ENCODE measurements at places on chromosomes 11 and 22.

DNA sequence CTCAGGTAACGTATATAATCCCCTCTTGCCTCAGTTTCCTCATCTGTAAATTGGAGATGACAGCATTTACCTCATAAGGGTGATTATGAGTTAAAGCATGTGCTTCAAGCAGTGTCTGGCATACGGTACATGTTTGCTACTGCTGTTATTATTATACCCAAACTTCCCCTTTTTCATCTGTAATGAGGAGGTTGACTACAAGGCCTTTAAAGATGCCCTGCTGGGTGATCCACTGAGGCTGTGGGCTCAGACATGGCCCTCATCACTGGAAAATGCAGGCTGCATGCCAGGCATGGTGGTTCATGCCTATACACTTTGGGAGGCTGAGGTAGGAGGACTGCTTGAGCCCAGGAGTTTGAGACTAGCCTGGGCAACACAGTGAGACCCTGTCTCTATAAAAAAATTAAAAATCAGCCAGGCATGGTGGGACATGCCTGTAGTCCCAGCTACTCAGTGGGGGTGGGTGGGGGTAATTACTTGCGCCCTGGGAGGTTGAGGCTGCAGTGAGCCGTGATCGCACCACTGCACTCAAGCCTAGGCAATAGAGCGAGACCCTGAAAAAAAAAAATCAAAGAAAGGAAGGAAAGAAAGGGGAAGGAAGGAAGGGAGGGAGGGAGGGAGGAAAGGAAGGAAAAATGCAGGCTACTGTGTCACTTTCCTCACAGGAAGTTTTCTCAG lies 4.3 kb downstream of the PIK3IP1 start:
- no peak for DNase-seq

- DNase-seq, result no peak
Observed at GRCh38 chr11:75248924-75249256, 8.3 kb downstream of the TPBGL start.

GRCh38 chr22:32576553-32577253 lies 102.1 kb downstream of the FBXO7 start:
- no peak for DNase-seq

- DNase-seq, result no peak
Observed at GRCh38 chr11:111047374-111047773, 198.2 kb upstream of the POU2AF2 start.

- DNase-seq, result no peak
Observed at GRCh38 chr11:75793966-75794365, 21.0 kb upstream of the UVRAG start.

DNA sequence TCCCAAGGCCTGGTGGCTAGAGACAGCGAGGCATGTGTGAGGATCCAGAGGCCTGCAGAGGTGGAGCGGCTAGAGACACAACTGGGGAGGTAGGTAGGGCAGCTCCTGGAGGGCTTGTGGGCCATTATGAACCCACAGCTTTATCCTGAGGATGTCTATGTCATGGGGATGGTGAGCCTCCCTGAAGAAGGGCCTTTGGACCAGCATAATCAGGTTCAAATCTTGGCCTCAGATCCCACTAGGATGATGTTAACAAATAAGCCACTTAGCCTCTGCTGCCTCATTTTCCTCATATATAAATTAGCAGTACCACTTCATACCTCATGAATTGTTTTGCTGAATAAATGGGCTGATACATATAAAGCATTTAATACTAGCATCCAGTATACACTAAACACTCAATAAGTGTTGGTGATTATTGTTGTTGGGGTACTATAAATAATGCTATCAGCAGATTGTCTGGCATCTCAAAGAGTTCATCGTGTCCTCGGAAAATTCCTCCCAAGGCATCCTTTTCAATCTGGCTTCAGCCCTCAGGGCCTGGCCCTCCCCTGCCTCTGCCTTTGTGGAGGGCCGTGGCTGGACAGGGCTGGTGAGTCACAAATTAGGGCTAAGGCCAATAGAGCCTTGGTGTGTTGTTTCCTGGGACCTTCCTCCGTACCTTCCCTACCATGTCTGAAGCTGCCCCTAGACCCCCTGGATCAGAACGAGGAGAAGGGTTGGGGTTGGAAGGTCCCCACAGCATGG lies 30.9 kb upstream of the LRRC32 start:
- no peak for DNase-seq

DNA sequence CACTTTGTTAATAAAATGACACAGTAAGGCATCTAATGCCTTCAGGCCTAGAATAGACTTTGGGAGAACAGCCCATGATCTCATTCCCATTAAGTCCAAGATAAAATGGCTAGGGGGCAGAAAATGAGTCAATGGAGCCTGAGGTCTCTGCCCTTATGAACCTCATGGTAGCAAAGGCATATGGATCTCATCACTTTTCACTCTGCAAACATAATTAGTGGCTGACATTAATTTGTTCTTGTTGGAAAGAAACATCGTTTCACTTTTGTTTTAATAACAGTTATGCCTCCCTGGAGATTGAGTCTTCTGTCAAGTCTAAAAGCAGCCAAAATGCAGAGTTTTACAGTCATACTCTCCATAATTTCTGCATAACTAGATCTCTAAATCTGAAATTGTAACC lies 111.8 kb upstream of the API5 start:
- no peak for DNase-seq

GRCh38 chr22:22025320-22026156 lies 43.0 kb upstream of the TOP3B start:
- DNase-seq, result no peak

GRCh38 chr11:36501236-36501635 lies 8.8 kb downstream of the TRAF6 start:
- no peak for DNase-seq

- no peak for DNase-seq
Observed at GRCh38 chr11:112465433-112466024, 204.9 kb upstream of the PLET1 start.

DNA sequence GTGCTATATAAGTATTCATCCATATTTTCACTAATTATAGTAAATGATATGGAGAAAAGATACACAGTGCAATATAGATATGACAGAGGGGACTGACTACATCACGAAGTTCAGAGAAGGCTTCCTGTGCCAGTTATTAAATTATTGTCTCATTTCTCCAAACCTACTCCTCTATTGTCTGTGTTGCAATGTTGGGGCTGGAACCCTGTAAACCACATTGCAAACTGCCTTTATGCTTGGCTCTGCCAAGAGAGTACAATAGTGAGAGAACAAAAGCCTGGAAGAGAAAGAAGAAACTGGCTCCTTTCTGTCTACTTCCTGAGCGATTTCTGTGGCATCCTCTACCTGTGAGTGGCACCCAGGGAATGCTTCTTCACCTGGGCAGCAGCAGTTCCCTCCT lies 46.4 kb downstream of the ME3 start:
- no peak for DNase-seq

GRCh38 chr11:8584082-8584481 lies 9.9 kb downstream of the STK33 start:
- DNase-seq, result no peak

GRCh38 chr11:575996-576768 lies at the start of gene PHRF1:
PHRF1 (plus strand) TSS chr11:576470; CDS start chr11:581513, 5,043 bp downstream.
- DNase-seq, result peak; percentile 91

DNA sequence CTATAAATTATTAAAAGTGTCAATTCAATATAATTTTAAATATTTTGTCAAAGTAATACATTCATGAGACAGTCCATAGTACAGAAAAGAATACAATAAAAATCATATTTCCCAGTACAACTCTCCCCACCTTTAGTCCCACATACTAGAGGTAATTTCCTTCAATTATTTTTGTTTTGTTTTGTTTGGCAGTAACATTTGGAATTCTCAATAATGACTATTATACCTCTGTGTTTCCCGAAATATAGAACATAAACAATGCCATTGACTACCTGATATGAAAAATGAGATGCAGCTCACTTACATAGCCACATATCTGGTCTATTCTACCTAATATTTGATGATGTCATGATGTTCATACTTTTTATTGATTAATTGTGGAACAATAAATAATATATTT lies 24.4 kb upstream of the CASP4 start:
- DNase-seq, result no peak

GRCh38 chr11:726278-727220 lies 20.5 kb downstream of the EPS8L2 start:
- peak; percentile 46 for DNase-seq

GRCh38 chr11:120214581-120214980 lies 3.7 kb downstream of the OAF start:
- DNase-seq, result no peak

DNA sequence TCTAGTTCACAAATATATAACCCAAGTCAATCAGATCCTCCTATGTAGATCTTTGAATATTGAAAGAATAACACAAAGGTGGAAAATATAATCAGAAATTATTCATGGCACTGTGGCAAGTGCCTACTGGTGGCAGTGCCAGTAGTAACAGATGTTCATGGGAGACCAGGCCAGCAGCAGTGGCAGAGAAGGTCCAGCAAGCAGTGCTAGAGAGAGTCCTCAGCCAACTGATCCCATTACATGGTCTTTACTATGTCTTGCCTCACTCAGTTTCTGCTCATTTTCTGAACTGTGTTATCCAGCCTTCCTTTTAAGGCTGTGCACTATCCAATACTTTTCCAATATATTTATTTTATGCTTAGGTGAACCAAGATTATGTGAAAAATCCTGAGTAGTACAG lies 124.9 kb downstream of the MRTFA start:
- no peak for DNase-seq

DNA sequence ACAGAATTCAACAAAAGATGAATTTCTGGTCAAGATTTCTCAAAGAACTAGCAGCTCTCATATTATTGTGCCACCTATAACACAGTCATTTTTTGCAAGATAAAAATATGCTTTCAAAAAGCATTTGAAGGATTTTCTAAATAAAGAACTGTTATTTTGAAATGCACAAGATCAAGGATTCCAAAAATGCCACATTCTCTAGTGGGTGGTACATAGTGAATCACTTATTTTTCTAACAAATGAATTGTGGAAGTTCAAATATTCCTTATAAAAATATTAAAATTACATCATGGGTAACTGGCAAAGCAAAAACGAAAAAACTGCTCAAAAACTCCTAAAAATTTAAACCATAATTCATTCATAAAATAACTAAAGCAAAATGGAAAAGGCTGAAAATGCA lies 2.1 kb downstream of the RNF141 start:
- no peak for DNase-seq

DNA sequence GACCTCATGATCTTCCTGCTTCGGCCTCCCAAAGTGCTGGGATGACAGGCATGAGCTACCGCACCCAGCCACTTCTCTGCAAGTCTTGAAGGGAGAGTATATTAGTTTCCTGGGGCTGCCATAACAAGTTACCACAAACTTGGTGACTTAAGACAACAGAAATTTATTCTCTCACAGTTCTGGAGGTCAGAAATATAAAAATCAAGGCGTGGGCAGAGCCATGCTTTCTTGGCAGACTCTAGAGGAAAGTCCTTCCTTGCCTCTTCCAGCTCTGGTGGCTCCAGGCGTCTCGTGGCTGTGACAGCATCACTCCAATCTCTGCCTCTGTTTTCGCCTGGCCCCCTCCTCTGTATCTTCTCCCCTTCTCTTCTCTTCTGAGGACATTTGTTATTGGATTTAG lies 110.2 kb upstream of the NAV2 start:
- no peak for DNase-seq

DNA sequence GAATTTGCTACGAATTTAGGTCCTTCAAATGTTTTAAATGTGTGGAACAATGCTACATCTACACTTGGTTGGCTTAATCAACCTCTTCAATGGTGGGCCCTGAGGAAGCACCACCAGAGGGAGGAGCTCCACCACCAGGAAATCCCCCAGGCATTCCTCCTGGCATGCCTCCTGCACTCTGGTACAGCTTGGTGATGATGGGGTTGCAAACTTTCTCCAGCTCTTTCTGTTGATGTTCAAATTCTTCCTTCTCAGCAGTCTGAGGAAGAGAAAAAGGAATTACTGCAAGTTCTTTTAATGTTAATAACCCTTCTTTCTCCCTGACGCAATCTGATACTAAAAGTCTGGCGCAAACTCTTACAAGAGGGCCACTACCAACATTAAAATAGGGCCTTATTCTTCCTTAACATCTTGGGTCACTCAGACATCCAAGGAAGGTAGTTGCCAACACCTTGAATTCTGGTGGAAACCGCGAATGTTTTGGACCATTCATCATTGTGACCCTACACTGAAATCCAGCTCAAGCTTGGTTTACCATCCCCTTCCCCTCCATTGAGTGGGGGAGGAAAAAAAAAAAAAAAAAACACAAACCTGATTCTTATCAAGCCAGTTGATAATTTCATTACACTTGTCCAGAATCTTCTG lies 4.2 kb downstream of the HSPA8 start:
- DNase-seq, result no peak

GRCh38 chr22:29877620-29878019 lies 5.4 kb upstream of the MTMR3 start:
- DNase-seq, result no peak

GRCh38 chr11:114738954-114739353 lies 60.6 kb downstream of the NXPE2 start:
- DNase-seq, result no peak
